ENCODE measurements at places on chromosomes 4 and X.

- DNase-seq = no peak
These were observed 106.3 kb upstream of the PTPN13 start for GRCh38 chr4:86487738-86488348.

- DNase-seq = peak; percentile 84
These were observed 11.1 kb downstream of the GASK1B start for GRCh38 chr4:158161551-158162354.

GRCh38 chr4:138233313-138234034, 8.7 kb downstream of the SLC7A11 start:
- no peak for DNase-seq

- DNase-seq = no peak
These were observed 39.1 kb upstream of the CDKN2AIP start for GRCh38 chr4:183405303-183405702.

- DNase-seq = no peak
These were observed 54.0 kb downstream of the COL25A1 start for GRCh38 chr4:109248322-109248900.

Measured in choroid plexus epithelial cell (primary cell).